ENCODE measurements at places on chromosomes 1 and 21. TPM values are rescaled to one million over a fixed set of nuclear protein-coding genes. Genes with fewer than 3 reads are reported as not detected.

DNA sequence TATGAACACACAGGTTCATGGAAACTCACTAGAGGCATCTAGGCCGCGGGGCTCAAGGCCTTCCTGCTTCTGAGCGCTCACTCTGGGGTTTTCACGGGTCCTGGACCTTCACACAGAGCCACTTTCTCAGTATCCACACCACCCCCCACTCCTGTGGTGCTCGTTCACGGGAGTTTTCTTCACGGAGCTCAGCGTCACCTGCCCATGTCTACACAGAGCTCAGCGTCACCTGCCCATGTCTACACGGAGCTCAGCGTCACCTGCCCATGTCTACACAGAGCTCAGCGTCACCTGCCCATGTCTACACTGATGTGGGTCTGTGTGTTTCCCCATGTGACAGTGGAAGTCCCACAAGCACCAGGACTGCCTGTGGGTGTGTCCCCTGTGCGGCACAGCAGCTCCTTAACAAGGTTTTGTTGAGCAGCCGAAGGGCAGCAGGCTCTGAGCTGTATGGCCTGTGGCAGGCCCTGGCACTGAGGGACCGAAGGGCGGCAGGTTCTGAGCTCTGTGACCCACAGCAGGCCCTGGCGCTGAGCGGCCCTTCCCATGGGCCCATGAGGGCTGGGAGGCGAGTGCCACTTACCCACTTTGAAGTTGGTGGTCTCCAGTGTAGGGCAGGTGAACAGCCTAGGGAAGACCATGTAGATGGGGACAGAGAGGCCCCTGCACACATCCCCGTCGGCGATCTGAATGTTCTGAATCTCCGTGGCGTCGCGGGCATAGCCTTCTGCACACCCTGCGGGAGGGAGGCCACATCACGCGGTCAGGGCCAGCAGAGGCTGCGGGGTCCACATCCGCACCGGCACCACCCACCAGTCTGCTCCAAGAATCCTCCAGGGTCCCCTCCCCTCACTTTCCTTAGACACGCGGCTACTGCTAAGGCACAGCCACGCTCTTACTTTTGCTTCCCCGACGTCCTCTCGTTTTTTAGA is 39.8 kb downstream of the VPS26C start:
- peaks cover 74% of the 10 kb centered on the region for H3K36me3 ChIP-seq
- no peak overlapping the region for H3K27ac ChIP-seq
- H3K4me1 ChIP-seq = peaks cover 38% of the 10 kb centered on the region
- no peaks in the 10 kb centered on the region for H3K27me3 ChIP-seq
- H3K4me3 ChIP-seq = no peak overlapping the region

- DNase-seq = no peak
- H3K36me3 ChIP-seq = no peaks in the 10 kb centered on the region
- no peaks in the 10 kb centered on the region for H3K4me1 ChIP-seq
- no peak overlapping the region for H3K27ac ChIP-seq
- no peaks in the 10 kb centered on the region for H3K27me3 ChIP-seq
Measured at GRCh38 chr1:192024881-192025280, 133.4 kb upstream of the RGS18 start.

DNA sequence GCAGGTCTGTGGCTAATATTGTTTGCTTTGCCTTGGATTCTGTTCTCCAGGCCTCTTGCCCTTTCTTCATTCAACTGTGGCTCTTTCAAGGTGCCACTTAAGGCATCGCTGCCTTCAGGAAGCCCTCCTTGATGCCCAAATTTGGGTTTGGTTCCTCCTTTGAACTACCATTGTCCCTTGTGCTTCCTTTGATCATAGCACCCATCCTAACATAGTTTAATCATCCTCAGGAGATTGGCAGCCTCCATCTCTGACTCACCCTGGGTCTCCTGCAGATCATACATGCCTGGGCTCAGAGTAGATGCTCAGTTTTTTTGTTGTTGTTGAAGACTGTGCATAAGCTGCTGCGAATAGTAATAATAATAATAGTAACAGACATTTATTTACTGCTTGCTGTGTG is 54.4 kb upstream of the ACOT11 start:
- H3K36me3 ChIP-seq = no peaks in the 10 kb centered on the region
- H3K4me1 ChIP-seq = peaks cover 9% of the 10 kb centered on the region
- no peak for DNase-seq
- peaks cover 7% of the 10 kb centered on the region for H3K27me3 ChIP-seq
- H3K4me3 ChIP-seq = no peak overlapping the region

GRCh38 chr1:226639631-226640061 is 91.1 kb downstream of the STUM start:
- DNase-seq = no peak
- no peak overlapping the region for H3K27ac ChIP-seq
- H3K4me3 ChIP-seq = no peak overlapping the region
- peaks cover 47% of the 10 kb centered on the region for H3K4me1 ChIP-seq
- H3K36me3 ChIP-seq = peaks cover 36% of the 10 kb centered on the region

TTC34 gene
- 1.3 TPM for total RNA-seq

GRCh38 chr1:208654241-208654640 is 410.1 kb upstream of the PLXNA2 start:
- no peaks in the 10 kb centered on the region for H3K4me1 ChIP-seq
- peaks cover 23% of the 10 kb centered on the region for H3K27me3 ChIP-seq
- no peak overlapping the region for H3K4me3 ChIP-seq
- no peak overlapping the region for H3K27ac ChIP-seq
- DNase-seq = peak; percentile 6

- H3K4me1 ChIP-seq = no peaks in the 10 kb centered on the region
- H3K4me3 ChIP-seq = no peak overlapping the region
- H3K27ac ChIP-seq = no peak overlapping the region
- H3K36me3 ChIP-seq = no peaks in the 10 kb centered on the region
- H3K27me3 ChIP-seq = peaks cover 12% of the 10 kb centered on the region
- DNase-seq = no peak
Measured at GRCh38 chr1:36874271-36875060, 159.8 kb downstream of the GRIK3 start.
